ENCODE measurements at places on chromosomes 4 and X.
A peak's percentile ranks its signal among the peaks of the same experiment; 100 is the strongest.

GRCh38 chr4:150235808-150236271 is 157.6 kb downstream of the DCLK2 start:
- DNase-seq: no peak

- DNase-seq: no peak
Observed at GRCh38 chr4:68076194-68076593, 53.5 kb downstream of the TMPRSS11F start.

GRCh38 chr4:154743683-154744340 is at the start of gene LRAT:
Gene LRAT (plus strand): TSS chr4:154744000. CDS start chr4:154744327, 327 bp downstream.
- peak; percentile 16 for DNase-seq

GRCh38 chr4:88030565-88031310 is 23.3 kb downstream of the PKD2 start:
- DNase-seq: no peak

GRCh38 chrX:97494756-97495372 is 611.2 kb downstream of the RPA4 start:
- DNase-seq: no peak

- DNase-seq: no peak
Observed at GRCh38 chrX:124232523-124233201, 99.8 kb upstream of the TEX13D start.

DNA sequence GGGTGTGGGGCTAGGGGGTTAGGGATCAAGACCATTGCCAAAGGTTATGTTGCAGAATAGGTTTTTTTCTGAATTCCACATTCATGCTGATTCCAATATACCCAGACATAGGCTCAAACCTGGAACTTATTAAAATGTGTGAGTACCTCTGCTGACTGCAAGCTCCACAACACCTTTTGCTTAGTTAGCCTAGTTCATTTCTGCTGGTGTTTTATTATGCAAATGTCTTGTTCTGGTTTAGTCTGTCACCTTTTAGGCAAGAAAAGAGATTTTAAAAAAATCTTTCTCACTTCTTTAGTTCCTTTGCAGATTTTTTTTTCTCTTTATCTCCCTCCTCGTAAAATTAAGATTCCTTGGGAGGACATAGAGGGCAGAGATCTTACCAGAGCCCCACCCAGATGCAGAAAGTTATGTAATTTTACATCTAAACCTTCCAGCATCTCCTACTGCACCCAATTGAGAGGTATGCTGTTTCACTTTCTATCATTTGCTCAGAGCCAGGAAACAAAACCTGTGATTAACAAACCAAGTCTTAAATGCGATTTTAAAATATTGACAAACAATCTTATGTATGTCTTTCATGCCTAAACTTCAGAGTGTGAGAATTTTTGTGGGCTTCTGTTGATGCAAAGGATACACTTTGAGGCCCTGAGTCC is 190.7 kb upstream of the CLNK start:
- no peak for DNase-seq

DNA sequence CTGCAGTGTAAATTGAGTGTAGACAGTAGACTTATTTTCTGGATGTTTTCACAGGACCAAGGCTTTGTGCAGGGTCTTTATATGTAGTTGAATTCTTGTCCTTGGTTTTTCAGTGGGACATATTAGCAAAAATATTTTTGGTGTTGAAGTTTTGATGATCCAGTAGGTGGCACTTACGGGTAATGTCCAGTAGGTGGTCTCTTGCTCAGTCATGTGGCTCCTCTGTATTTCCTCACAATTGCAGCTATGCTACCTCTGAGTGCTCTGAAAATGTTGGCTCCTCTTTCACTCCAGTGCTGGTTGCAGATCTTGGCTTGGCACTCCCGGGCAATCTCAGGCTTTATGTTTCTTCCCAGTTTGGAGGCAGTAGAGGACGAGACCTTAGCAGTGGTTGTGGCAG is 419.8 kb upstream of the AMOT start:
- no peak for DNase-seq

DNA sequence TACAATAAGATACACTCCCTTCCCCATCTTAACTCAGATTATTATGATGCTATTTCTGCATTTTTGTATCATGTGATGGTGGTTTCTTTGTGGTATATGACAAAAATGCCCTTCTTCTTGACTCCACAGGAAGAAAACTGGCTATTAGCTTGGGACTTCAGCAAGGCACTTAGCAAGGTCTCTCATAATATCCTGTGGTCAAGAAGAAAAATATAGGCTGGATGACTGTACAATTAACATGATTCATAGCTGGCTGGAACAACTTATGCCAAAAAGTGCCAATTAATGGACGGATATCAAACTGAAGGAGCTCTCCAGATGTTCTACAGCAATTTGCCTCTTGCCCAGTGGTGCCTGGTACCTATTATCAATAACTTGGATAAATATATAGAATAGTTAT is 2.3 kb upstream of the MID1IP1 start:
- DNase-seq: no peak

GRCh38 chr4:5750946-5751665 is 40.1 kb downstream of the EVC start:
- DNase-seq: no peak

GRCh38 chr4:2511645-2512131 is 24.8 kb upstream of the FAM193A start:
- DNase-seq: no peak

DNA sequence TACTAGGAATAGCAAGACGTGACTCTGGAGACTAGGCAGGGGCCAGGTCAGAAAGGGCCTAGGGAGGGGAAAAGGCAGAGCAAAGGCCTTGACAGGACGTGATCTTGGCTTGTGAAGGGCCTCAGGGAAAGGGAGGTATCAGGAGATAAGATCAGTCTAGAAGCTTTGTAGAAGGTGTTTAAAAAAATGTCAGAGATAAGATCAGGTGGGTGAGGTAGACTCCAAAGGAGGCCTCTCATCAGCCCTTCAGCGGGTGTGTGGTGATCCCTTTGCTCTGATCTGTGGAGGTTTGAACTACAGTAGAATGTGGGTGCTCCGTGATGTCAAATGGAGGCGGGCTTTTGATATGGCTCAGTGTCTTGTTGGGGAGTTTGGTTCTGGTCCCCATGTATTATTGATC is 78.8 kb upstream of the PRPS1 start:
- no peak for DNase-seq

GRCh38 chr4:139943277-139943676 is 210.7 kb downstream of the MAML3 start:
- DNase-seq: no peak
